Body of pancreas (tissue), 4 donors: ENCODE measurements at places on chromosomes 2 and 18.

GRCh38 chr2:84832772-84833461, 48.0 kb downstream of the TRABD2A start:
- DNase-seq, result no peak

GRCh38 chr18:61702007-61702406, 190.8 kb downstream of the RNF152 start:
- DNase-seq, result no peak

GRCh38 chr2:39059366-39059952, 61.4 kb downstream of the SOS1 start:
- no peak for DNase-seq

- DNase-seq, result peak; percentile 43
Observed at GRCh38 chr2:237413777-237414661, at the start of gene COL6A3. COL6A3 (minus strand) TSS chr2:237414164; CDS start chr2:237396817, 17,347 bp downstream.

DNA sequence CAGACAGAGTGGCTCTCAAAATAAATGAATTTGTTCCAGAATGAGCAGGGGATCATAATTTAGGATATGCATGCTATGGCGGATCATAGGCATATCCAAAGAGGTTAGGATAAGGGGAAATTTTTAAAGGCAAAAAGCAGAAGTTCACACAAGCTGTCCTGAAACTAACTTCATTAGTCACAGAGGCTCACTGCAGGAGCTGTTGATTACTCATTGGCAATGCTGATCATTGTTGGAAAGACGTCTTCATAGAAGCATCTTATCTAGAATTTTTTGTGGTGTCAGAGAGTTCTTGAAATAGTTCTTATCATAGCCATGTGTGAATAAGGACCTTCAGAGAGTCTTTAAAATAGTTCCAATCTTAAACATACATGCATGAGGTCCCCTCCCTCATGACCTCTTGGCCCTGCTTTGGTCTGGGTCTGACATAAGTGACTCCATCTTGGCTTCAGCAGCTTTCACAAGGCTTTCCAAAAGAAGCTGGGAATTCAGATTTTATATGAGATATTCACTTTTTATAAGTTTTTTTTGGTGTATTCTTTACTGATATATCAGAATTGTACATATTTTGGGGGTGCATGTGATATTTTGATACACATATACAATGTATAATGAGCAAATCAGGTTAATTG, 7.5 kb upstream of the CCDC195 start:
- DNase-seq, result no peak

DNA sequence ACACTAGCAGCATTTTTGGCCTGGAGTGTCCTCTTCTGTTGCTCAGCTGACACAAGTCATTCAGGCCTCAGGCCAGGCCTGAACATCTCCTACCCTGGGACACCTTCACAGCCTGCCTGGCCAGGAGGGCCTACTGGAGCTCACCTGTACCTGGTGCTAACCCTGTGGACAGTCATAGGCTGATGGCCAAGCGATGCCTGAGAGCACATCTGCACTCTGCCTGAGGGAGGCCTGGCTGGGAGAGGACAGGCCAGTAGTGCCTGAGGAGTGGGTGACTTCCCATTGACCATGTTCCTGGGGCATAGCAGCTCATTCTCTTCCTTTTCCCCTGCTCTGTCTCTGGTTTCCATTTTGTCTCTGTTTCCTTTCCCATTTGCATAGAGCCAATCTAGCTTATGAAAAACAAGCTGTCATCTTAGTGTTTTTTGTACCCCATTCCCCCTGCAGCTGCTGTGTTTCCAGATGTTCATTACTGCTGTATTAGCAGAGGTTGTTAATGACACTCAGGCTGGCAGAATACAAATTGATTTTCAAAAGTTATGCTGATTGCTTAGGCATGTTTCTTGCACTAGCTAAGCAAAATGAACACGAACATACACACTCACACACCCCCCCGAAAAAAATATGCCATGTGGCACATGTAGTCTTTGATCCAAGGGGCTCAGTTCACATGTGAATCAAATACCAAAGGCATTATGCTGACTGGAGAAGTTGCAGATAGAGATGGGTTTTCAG, 149.7 kb upstream of the HS6ST1 start:
- no peak for DNase-seq

DNA sequence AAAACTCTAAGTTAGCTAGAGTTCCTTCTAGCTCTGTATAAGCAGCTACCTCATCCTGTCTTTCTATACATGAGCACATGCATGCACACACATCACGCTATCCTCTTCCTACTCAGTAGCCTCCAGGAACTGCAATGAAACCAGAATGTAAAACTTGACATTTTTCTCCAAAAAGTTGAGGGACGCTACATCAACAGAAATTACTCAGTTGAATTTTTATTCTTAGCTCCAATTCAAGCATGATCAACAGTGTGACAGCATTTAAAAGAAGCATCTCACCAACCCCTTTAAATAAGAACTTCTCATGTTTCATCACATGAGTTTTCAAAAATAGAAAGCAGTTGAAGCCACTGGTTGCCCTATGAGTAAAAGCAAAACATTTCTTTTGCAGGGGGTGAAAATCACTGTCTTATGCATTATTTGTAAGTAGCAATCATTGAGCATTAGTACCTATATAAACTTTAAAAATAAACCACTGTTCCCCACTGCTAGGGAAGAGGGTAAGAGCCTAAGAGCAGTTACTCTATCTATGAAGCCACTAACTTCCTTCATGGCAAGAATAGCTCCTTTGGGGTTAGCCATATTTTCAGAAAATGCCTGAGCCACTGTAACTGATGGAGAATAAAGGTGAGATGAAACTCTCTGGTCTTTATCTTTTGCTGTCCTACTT, 77.9 kb upstream of the ARL5A start:
- DNase-seq, result no peak

DNA sequence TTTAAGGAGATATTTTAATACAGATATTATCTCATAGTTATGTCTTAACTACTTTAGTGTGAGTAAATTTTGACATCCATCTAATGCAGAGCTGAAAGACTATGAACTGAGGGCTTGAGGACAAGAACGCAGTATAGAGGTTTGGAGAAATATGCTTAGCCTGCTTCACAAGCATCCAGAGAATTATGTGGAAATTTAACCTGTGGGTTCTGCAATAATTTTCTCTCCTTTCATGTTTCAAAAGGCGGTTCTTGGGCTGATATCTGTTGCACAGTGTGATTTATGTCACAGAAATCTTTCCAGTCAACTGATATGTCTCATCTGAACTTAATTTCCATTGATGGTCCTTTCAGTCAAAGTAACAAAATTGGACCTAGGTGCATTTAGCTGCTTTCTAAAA, 371.9 kb upstream of the VRK2 start:
- DNase-seq, result no peak

DNA sequence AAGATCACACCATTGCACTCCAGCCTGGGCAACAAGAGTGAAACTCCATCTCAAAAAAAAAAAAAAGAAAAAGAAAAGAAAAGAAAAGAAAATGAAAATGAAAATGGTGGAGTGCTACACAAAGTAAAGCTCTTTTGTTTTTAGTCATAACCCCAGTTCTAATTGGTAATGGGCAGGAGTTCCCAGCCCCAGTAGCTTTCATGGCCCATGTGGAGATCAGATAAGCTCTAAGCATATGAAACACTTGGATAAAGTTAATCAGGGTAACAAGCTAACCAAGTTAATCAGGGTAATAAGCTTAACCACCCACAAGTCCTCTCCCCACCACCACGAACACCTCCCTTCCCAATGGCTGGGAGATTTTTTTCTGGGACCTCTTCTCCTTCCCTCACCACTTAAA, 240.8 kb downstream of the BCL11A start:
- DNase-seq, result no peak

- peak; percentile 15 for DNase-seq
Observed at GRCh38 chr2:72924353-72925240, 7.3 kb downstream of the EMX1 start.

- peak; percentile 5 for DNase-seq
Observed at GRCh38 chr2:228771315-228771714, 499.8 kb downstream of the PID1 start.

DNA sequence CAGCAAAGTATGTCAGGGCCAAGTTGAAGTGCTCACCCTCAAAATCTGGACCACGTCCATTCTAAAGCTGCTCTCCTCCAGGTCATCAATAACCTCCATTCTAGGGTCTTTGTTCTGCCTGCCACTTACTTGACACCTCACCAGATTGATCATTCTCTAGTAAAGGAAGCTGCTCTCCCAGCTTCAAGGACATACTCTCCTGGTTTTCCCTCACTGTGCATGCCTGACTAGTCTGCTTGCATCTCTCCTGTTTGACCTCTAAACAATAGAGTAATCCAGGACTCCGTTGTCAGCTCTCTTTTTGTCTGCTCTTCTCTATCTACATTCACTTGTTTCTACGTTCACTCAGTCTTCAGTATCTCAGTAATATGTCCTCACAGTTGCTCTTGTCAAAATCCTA, 59.1 kb downstream of the FRZB start:
- DNase-seq, result no peak

- DNase-seq, result no peak
Observed at GRCh38 chr2:101748000-101748399, 50.5 kb downstream of the MAP4K4 start.

GRCh38 chr2:24734741-24735140, 58.5 kb downstream of the PTRHD1 start:
- no peak for DNase-seq

- DNase-seq, result no peak
Observed at GRCh38 chr18:64379662-64380061, 230.8 kb upstream of the LINC00305 start.

DNA sequence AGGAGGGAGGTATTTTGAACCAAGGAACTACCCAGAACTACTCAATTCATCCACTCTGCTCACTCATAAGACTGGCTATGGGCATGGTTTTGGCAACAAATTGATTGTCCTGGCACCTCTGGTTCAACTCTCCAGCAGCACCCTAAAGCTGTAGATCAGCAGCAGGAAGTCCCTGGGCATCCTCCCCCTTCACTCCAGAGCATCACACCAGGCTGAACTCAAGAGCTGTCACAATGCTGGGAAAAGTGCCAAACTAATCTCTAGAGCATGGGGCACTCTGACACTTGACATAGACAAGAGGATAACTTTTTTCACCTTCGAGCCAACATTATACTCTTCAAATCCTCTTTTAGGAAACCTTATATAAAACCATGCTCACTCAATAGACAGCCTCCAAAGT, 154.1 kb upstream of the RBBP8 start:
- no peak for DNase-seq

DNA sequence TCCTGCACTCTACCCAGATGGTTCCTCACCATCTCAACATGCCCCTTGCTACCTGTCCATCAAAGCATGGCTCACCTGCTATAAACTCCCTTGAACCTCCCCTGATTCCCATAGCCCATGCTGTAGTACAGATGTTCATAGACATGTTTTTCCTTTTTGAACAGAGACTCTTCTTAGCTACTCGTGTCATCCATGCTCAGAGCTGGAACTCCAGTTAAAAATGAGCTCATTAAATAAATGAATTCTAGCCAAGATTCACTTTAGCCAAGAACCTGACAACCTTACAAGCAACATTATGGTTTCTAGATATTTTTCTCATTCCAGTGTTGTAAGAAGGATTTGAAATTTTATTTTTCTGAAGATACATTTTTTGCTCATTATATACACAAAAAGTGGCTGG, 65.0 kb downstream of the SCG2 start:
- no peak for DNase-seq

- DNase-seq, result no peak
Observed at GRCh38 chr2:239339241-239339640, 61.6 kb downstream of the HDAC4 start.

DNA sequence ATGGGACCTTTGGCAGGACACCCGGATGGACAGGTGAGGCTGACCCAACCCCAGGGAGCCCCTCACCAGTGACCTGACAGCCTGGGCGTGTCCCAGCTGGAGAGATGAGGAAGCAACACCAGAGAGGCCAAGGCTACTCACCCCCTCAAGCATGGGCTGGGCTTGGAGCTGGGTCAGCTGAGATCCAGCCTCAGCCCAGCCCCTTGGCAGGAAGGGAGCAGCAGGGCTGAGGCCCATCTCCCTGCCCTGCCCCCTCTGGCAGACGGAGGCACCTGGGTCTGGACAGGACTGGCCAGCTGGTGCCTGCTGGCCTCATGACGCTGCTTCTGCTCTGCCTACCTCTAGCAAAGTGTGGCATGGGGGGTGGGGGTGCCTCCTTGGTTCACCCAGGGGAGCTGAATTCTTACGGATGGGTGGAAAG, 37.8 kb downstream of the HS6ST1 start:
- peak; percentile 27 for DNase-seq

DNA sequence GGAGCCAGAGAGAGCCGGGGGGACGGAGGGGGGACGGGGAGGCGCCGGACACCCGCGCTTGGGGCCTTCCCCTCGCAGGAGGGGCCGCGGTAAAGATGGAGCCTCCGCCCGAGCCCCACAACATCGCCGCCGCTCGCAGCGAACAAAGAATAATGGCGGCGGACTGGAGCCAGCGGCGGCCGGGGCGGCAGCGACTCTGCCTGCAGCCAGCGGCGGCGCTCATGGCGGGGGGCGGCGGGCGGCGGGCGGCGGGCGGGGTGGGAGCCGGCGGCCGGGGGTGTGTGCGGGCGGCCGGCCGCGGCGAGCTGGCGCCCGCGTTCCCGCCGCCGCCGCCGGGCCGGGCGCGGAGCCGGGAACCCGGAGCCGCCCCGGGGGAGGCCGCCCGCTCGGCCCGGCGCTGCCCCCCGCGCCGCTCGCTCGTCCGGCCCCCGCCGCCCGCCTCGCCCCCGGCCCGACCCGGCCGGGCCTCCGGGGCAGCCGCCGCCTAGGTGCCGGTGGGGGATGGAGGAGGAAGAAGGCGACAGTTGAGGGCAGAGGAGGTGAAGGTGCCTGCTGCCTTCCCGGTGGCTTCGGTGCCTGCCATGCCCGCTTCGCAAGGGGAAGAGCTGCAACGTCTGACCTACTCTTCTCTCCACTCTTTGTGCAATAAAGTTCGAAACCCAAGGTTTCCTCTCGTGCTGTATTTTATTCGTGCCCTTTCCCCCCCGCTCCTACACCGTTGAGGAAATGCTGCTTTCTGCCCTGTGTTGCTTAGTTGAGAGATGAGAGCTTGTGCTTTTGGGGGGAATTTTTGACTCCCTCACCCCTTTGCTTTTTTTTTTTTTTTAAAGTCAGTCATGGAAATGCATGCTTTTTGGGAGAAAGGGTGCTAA, 634 bp downstream of the CREB1 start:
- peak; percentile 39 for DNase-seq

GRCh38 chr2:15299904-15300520, 261.1 kb downstream of the NBAS start:
- no peak for DNase-seq

- no peak for DNase-seq
Observed at GRCh38 chr18:28411806-28412205, 234.9 kb upstream of the CDH2 start.

DNA sequence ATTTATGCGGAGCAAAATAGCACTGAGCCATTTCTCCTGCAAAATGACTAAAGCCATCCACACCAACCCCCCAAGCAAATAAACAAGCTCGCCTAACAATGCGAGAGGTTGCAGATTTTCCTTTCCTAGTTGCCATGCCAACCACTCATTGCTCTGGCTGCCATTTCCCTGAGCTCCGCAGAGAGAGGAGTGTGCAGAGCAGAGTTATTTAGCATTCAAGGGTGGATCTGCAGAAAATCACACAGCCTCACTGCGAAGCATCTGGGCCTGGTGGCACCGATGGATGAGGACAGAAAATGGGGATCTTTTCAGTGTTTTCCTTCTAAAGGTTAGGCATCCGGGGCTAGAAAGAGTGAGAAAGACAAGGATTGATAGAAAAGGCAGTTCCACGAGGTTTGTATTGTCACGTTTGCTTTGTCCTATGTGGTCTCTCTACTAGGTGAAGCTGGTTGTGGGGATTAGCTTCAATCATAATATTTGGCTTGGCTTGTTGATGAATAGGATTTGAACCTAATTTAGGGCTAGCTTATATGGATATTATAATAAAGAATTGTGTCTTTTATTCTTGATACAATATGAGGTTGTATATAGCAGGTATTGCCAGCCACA, 110.2 kb upstream of the UNC80 start:
- no peak for DNase-seq

- no peak for DNase-seq
Observed at GRCh38 chr18:4589056-4589800, 134.1 kb upstream of the DLGAP1 start.
